ENCODE measurements at places on chromosomes 7 and 10.
A peak's percentile ranks its signal among the peaks of the same experiment; 100 is the strongest.

GRCh38 chr10:13711291-13711690 is 124.5 kb downstream of the PRPF18 start:
- no peak for DNase-seq

DNA sequence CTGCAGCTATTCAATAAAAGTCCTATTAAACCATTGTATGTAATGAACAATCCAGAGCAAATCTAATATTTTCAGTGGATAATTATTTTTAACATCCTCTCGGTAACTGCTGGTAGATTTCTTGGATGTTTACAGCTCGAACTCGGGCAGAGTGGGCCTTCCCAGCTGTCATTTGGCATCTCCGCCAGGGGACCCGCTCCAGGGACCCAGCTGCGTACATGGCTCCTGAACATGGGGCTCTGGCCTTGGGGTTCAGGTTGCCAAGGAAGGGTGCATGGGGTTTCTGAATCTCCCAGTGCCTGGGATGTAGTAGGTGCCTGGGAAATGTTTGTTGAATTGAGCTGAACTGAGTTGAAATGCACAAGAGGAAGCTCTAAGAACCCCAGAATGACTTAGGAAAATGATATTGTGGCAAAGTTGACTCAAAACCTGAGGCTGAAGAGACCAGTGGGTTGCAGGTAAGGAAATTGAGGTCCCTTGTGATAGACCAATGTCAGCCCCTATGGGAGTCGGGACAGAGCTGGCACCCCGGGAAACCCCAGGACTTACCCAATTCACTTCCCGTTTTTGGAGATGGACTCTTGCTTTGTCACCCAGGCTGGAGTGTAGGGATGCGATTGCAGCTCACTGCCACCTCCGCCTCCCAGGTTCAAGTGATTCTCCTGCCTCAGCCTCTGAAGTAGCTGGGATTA is 228.4 kb downstream of the CUX1 start:
- DNase-seq = no peak

GRCh38 chr7:70573696-70574095 is 558.2 kb upstream of the GALNT17 start:
- no peak for DNase-seq

- no peak for DNase-seq
These were observed 16.5 kb upstream of the ANK3 start for GRCh38 chr10:60406182-60406581.

GRCh38 chr7:23093546-23093945 is 12.0 kb upstream of the KLHL7 start:
- no peak for DNase-seq

DNA sequence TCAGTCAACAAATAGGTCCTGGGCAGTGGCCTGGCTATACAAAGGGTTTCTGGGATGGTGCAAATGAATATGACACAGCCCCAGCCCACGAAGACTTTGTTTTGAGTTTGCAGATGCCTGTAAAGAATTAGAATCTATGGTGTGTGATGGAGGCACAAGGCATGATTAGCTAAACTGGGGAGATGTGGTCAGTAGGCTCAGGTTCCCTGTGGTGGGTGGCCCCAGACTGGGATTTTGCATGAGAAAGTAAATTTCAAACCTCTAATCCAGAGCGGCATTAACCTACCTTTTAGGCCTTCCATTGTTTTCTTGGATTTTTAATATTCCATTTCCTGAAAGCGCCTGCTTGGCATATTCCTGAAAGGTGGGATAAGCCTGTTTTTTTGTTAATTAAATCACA is 6.4 kb upstream of the CPA5 start:
- no peak for DNase-seq

- DNase-seq = no peak
These were observed at the start of gene TMEM178B for GRCh38 chr7:141073641-141074161. TSS of gene TMEM178B (plus strand) at chr7:141074064.

DNA sequence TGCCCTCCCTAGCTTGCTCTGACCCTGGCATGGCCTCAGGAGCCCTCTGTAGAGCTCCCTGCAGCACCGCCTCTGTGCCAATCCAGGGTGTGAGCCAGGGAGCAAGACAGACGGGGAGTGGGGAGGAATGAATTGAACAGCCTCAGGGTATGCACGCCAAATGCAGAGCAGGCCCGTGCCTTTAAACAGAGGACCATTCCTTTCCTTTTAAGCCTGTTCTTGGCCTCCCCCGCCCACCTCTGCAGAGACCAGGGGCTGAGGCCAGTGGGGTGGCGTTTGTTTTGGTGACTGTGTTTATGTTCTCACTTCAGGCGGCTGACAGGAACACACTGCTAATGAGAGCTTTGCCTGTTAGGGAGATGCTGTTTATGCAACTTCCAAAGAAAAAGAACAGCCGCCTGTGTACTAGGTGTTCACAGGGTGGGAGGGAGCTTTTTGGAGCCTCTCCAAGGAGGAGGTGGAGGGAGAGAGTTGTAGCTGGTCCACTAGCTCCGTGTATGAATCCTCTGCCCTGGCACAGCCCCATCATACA is 528.1 kb upstream of the DPP6 start:
- peak; percentile 81 for DNase-seq

GRCh38 chr7:138752518-138753149 is 45.2 kb upstream of the TMEM213 start:
- DNase-seq = no peak

GRCh38 chr10:119669331-119669730 is 18.2 kb downstream of the BAG3 start:
- DNase-seq = no peak

DNA sequence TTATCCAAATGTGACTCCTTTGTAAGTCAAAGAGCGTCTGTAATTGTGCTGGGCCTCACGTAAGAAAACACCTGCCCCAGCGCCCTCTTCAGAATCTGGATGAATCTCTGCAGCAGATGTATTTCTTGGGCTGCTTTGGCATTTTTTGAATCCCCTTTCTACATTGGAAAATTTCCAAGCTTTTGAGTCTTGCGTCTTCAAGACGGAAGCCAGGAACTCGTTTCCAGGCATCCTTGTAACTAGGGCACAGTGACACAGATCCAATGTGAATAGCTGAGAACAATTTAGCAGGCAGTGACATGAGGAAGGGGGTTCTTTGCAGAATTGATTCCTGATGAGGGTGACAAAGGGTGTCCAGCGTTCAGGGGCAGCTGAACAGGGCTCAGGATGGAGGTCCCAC is 862.3 kb downstream of the TYW1 start:
- peak; percentile 6 for DNase-seq

- DNase-seq = no peak
These were observed 598.3 kb upstream of the GHITM start for GRCh38 chr10:83541046-83541445.

DNA sequence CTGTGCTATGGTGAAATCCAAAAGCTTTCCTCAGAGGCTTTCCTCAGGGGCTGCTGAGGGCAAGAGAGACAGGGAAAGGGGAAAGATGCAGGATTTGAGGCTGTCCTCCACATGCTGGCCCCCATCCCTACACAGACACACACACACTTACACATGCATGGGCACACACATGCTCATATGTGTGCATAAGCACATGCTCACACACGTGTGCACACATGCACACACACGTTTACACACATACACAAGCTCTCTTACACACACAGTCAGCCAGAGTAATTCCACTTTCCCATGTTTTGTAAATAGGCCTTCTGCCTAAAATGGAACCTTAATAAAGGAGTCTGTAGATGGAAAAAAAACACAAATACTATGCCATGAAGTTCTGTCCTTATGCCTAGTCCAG is 312.9 kb downstream of the GRID1 start:
- DNase-seq = no peak

- no peak for DNase-seq
These were observed 22.0 kb downstream of the VWA2 start for GRCh38 chr10:114261076-114261475.

- DNase-seq = no peak
These were observed 69.2 kb upstream of the PPP2R2D start for GRCh38 chr10:131831561-131831960.

- DNase-seq = no peak
These were observed 31.6 kb downstream of the CTTNBP2 start for GRCh38 chr7:117841611-117842010.

DNA sequence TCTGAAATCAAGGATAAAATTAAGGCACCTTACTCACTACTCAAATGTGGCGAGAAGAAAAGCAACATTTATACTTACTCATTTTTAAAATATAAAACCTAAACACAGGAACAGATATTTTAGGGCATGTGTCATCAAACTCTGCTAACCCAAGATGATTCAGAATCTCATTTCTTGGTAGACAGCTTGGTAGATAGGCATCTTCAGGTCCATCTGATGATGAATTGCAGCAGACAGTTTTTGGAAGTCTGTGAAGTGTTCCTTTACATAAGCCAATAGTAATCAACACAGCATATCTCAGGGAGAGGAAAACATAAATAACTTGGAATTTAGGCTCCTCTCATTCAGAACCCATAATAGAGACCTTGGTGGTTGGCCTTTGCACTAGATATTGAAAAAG is 3.4 kb downstream of the HIPK2 start:
- no peak for DNase-seq

DNA sequence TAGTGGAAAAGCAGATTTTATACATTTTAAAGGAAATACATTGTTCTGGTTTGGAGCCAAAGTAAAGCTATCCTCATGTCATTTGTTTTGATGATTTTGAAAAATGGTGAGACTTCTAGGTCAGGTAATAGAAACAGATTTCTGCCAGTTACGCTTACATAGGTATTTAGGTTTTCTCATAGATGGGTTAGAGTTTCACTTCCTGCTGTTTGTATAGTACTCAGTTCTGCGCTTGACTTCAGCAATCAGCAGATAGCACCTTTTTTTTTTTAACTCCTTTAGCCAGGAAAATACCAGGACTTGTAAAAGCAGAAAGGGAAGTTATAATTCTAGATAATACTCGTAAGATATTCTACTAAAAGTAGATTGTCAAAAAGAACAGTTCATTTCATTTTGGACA is 209.8 kb upstream of the POM121L12 start:
- DNase-seq = no peak

- DNase-seq = no peak
These were observed 32.2 kb downstream of the ZRANB1 start for GRCh38 chr10:124974131-124974530.

All from Ammon's horn (tissue), 1 donor.